ENCODE measurements at places on chromosomes 5 and 9.

DNA sequence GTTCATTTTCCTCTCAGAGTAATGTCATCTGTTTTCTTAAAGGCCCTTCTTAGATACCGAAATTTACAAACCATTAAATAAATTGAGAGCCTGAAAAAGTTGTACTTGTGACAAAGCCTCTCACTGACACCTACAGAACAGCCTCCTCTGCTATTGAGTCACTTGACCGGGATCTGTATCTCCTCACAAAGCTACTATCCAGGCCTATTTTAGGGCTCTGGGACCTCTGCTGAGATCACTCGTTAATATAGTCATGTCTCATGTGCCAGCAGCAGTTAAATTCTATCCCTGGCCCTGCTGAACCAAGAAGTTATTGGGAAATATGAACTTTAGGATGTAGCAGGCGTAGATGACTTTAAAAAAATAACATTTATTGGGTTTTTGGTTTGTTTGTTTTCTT, 31.1 kb downstream of the FBXO38 start:
- no peak for DNase-seq

DNA sequence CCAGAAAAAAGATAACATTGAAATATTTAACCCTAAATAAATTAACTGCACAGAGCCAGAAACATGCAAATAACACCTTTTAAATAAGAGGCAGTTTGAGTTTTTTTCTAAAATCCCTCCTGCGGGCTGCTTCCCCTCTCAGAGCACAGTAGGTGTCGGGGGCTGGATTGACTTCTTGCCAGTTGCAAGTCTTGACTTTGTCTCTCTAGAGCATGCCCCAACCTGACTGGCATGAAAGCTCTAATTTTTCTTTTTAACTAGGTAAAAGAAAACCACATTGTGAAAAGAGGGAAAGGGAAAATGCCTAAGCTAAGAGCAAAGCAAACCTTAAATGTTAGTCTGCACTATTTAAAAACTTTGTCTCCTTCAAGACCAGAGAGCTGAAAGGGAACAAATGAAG, 46.4 kb upstream of the DNAH5 start:
- no peak for DNase-seq

GRCh38 chr5:171612749-171613148, 172.9 kb upstream of the SMIM23 start:
- DNase-seq = no peak

DNA sequence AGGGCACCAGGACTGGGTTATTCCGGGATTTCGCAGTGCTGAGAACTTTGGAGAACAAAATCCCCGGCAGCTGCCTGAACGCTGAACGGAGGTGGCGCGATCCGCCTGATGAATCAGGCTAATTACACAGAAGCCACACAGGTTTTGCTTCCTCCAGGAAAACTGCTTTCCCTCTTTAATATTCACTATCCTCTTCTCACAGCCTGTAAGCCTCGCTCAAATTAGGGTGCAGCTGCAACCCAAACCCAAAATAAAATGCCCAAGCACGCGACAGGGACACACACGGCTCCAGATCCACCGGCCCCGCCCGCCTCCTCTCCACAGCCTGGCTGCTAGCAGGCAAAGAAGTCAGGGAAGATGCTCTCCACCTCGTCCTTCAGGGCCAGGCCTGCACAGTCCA, 6.0 kb downstream of the SOHLH1 start:
- DNase-seq = no peak

- DNase-seq = no peak
Measured at GRCh38 chr9:133968966-133969617, 23.0 kb downstream of the VAV2 start.

GRCh38 chr9:32672469-32672868, 37.0 kb upstream of the TAF1L start:
- no peak for DNase-seq

DNA sequence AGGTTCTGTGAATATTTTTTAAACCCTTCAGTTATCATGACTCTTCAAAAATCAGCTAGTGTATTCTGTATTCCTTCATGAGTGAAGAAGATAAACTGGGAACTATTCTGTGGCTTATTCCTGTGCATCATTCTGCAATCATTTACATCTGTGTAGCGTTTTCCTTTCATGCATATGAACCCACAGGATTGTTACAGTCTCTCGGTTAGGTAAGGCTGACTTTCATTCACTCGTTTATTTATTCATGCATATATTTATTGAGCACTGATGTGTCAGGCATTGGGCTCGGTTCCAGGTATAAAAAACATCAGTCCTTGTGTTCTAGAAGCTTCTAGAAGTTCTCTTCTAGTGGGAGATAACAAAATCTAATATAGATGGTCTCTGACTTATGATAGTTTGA, 318.4 kb downstream of the MAN2A1 start:
- DNase-seq = no peak

- no peak for DNase-seq
Measured at GRCh38 chr9:14057368-14058324, 256.3 kb downstream of the NFIB start.

GRCh38 chr5:132821791-132822190, 8.7 kb downstream of the SHROOM1 start:
- no peak for DNase-seq

- DNase-seq = peak; percentile 27
Measured at GRCh38 chr9:104927912-104928740, at the start of gene ABCA1. Gene ABCA1, minus strand, starts transcription at chr9:104928155. Its CDS starts 24,476 bp downstream, at chr9:104903679.

DNA sequence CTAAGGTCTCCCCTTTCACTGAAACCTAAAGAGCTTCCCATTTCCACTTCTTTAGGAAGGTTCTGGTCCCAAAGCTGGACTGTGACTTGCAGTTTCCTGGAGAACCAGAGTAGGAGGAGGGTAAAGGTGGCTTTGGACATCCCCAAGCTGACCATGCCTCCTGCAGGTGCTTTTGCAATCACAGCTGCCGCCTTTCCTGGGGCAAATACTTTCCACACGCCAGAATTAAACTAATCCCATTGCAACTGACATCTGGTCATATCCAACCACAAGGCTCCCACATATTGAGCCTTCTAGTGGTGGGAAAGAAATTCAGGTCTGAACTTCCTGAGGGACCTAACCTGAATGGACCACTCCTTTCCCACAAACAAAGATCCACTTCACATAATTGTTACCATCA, 92.7 kb downstream of the NRG2 start:
- DNase-seq = no peak

DNA sequence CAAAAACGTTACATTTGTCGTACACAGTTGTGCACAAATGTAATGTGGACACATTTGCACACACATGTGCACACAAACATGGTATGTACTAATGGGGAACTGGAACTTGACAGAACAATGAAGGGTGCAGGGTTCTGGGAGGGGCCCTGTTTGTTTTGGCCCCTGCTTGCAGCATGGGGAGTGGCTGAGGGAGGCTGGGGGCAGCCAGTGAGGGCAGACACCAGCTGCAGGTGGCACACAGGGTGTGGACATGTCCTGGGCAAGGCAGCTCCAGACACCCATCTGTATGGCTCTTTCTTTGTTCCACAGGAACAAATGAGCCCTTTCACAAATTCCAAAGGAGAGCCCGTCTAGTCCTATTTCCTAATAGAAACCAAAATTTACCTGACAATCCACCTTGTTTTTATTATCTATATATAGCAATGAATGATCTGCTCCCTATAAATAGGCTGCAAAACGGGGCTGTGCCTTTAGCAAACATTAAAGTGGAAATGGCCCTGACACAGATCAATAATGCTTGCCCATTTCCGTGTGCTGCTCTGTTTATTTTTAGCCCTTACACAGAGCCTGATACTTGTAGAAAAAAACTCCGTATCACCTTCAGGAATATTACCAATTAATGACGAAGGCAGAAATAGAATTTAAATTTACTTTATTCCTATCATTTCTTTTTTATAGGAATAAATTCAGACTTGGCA, 26.4 kb downstream of the MARCHF3 start:
- no peak for DNase-seq

- DNase-seq = no peak
Measured at GRCh38 chr5:65728218-65728617, 6.2 kb downstream of the NLN start.
